ENCODE measurements at places on chromosomes 3 and 15. TPM values are rescaled to one million over a fixed set of nuclear protein-coding genes. Genes with fewer than 3 reads are reported as not detected.

Gene PODXL2
- total RNA-seq = 27.1 TPM

Gene TMEM266
- 2.0 TPM for total RNA-seq

Gene GUCA1C
- total RNA-seq = not detected

DNA sequence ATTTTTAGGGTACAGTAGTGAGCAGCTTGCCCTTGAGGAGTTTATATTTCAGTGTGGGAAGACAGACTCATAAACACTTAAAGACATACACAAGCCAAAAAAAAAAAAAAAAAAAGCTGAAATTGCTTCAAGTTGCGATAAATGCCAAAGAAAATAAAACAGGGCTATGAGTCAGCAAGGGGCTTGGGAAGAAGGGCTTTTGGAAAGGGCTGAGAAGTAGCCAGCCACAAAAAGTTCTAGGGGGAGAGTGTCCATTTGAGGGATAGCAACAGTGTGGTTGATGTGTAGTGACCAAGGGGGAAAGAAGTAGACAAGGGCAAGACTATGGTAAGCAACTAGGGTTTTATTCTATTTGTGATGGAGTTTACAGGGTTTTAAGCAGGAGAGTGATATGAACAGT, 185.5 kb downstream of the ADAMTS9 start:
- DNase-seq = no peak

- DNase-seq = no peak
These were observed 201.0 kb upstream of the GBE1 start for GRCh38 chr3:81962396-81962795.

DNA sequence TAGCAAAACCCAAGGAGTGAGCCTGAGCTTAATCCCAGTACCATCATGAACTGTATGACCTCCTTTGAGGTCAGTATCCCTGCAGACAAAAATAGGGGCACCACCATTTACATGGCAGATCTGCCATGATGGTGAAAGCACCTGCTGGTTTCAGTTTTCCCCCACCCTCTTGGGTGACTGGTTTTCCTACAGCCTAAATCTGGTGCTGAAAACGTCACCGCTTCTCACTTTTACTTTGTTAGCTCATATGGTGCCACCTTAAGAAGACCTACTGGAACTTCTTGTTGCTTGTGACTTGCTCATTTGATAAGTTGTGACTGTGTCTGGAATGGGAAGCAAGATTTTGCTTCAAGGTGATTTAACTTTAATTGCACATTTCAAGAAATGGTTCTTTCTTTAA, 5.1 kb downstream of the PPP1R2 start:
- no peak for DNase-seq

GRCh38 chr15:31455499-31455898, 128.9 kb downstream of the KLF13 start:
- DNase-seq = no peak

DNA sequence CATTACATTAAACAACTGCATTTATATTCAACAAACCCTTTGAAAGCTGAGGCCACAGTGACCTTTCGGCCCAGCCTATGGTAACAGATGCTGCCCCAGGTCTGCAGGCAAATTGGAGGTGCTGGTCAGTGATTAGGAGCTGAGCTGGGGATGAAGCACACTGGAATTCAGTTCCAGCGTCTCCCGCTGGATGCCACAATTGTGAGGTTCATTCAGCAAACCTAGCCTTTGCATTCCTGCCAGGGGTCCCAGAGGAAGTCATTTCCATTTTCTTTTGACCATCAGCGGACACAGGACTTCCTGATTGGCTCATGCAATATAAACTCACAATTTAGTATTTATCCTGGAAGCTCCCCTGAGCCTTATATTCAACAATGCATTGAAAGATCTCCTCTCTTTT, 89.5 kb downstream of the IL20RB start:
- no peak for DNase-seq

Measured in mesothelial cell of epicardium (in vitro differentiated cells).